Stimulated activated CD8-positive, alpha-beta memory T cell treated with anti-CD3 and anti-CD28 coated beads, Interleukin-7, amount 100 ng/mL, for 1 hour (primary cell): ENCODE measurements at places on chromosomes 12 and 14.

GRCh38 chr12:42235426-42235825 lies 2.6 kb downstream of the YAF2 start:
- DNase-seq: no peak

DNA sequence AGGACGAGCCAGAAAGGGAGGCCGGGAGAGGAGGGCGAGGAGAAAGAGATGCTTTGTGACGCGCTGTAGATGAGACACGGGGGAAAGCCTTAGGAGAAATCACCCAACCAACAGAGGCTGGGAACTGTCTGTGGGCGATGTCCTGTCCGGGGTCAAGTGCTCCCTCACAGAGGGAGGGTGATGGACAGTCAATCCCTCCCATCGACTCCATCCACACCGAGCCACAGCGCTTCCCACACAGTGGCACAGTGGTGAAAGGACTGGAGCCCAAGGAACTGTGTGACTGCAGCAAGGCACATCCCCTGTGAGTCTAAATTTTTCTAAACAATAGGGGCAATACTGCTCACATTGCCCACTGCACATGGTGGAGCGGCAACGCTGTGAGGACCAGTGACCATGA lies 89.1 kb downstream of the TTC7B start:
- DNase-seq: no peak

GRCh38 chr12:27602516-27602915 lies 78.5 kb downstream of the PPFIBP1 start:
- no peak for DNase-seq

DNA sequence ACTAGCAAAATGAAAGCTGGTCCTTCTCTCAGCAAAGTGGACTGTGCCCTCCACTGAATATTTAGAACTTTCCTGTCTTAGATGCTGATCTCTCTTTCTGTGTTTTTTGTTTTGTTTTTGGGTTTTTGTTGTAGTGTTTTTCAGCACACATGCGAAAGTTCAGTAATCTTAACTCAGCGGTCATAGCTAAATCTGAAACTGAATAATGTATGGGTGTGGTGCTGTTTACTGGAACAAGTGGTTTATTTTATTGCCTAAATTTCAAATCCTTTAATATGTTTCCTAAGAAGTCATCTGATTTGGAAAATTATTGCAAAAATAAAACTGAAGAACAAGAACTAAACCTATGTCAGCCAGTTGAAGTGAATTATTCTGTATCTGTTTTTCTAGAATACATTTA lies 116.0 kb upstream of the LRIG3 start:
- no peak for DNase-seq

DNA sequence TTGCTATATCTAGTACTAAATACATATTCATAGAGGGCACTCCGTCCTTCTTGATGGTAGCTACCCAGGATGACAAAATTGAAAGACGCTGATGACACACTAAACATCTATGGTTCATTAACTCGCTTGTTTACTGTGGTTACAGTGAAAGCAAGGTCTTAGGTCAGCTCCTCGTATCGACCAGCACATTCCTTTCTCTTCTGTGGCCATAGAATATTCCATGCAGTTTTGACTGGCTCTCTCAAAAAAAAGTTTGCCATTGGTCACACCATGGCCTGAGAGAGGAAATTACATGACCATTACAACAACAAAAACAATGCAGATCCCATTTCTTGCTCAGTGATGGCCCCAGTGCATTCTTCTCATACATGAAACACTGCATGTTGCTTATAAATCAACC lies 411.4 kb upstream of the SOX5 start:
- DNase-seq: no peak

- DNase-seq: no peak
Measured at GRCh38 chr12:60568914-60569313, 973.1 kb downstream of the SLC16A7 start.

DNA sequence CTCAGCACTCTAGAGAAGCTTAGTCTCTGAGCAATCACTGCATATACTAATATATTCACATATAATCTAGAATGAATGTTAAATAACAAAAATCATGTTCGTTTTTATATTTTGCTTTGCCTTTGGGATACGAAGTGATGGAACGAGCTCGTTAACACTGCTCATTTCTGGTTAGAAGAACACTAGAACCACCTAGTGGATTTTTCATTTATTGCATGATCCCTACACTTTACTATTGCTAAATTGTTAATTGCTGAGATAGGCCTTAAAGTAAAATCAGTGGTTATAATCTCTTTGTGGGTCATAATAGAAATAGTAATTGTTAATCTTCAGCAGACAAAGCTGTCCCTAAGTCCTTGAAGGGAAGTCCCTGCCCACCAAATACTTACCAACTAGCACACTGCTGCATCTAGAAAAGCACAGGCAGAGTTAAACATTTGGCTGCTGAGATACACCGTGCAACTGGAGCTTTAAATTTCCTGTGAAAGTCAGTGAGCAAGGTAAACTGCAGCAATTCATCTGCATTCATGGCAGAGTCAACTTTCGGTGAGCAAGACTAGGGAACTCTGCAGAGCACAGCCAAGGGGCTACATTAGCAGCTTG lies 353.7 kb downstream of the APAF1 start:
- no peak for DNase-seq

DNA sequence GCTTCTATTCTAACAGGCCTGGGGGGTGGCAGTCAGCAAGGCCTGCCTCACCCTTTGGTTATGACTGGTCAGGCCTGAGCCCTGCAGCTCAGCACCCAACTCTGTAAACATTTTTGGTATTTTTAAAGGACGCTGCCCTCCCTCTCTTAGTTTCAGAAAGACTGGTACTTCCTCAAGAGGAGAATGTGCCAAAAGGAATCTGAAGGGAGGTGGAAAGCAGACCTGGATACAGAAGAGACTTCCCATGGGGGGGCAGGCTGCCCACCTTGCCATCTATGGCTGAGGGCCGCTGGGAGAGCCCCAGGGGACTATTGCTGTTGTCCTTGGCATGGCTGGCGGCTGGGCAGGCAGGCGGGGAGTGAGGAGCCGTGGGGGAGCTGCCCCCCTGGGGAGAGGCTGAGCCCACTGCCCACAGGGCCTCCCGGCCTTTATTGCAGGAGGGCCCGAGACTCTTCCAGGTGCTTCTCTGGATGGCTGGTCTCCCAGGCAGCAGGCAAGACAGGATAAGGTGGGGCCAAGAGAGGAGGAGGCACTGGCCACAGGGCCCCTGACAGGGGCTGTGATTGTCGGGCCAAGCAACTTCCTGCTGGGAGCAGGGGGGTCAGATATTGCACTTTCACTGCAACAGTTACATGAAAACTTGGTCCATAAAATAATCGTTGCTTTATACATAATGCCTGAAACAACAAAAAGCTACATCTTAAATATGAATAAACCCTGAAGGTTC lies 3.5 kb downstream of the ARL6IP4 start:
- DNase-seq: no peak

GRCh38 chr12:130818635-130819576 lies 20.1 kb downstream of the STX2 start:
- DNase-seq: peak; percentile 58

- DNase-seq: no peak
Measured at GRCh38 chr14:64337888-64338615, 43.9 kb upstream of the ESR2 start.

- DNase-seq: no peak
Measured at GRCh38 chr12:124493809-124494750, 73.3 kb downstream of the NCOR2 start.

- DNase-seq: no peak
Measured at GRCh38 chr14:87643005-87643404, 350.0 kb downstream of the GALC start.
